ENCODE measurements at places on chromosomes 4 and X.

DNA sequence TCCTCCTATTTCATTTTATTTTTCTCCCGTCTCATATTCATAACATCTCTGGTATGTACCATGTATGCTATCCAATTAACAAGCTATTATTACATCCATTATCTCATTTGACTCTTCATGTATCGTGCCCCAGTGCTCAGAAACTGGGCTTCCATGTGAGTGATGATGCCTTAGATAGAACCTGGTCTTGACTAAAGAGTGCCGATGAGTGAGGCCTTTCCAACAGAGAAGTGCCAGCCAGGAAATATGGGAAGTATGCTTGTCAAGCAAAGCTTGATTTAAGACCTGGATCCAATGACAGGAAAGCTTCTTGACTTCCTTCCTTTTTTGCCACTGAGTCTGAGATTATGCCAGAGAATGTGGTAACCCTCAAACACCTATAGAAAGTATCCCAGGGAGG is 371.7 kb upstream of the FGF13 start:
- DNase-seq: no peak

GRCh38 chr4:94959307-94959706 is 201.6 kb downstream of the BMPR1B start:
- DNase-seq: no peak

DNA sequence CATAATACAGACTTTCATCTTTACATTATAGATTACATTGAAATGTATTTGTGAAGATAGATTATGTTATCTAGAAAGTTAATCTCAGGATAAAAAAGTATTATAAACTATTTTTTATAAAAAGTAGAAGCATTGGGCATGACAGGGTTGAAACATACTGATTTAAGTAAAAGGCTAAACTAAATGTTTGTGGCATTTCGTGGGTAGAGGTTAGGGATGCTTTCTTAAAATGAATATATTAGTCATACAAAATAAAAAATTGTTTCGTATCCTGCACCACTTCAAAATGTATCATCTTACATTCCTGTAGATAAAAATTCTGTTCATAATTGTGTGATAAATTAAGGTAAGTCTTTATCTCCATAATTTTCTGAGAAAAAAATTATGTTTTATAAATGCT is 603.6 kb downstream of the SPRY1 start:
- no peak for DNase-seq

GRCh38 chr4:166091146-166091545 is 218.1 kb downstream of the TLL1 start:
- no peak for DNase-seq

GRCh38 chr4:169634975-169635374 is 14.6 kb downstream of the CLCN3 start:
- no peak for DNase-seq

DNA sequence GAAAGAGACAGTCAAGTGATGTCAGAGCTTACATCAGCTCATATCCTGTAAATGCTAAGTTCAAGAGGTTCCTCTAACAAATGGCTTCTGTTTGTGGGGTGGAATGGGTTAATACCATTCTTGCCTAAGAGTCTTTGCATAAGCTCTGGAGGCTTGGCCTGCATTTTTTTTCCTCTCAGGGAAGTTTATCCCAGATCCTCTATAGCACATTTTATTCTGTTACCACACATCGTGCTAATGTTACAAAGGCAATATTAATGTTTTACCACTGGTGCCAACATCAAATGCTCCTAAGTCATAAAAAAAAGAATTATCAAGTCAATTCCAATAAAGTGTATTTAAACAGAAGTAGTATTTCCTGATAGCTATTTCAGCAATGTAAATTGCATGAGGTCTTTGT is 2.9 kb upstream of the ADH6 start:
- DNase-seq: no peak

All from stimulated activated CD4-positive, alpha-beta T cell treated with anti-CD3 and anti-CD28 coated beads, TNF-alpha, amount 100 ng/mL, for 4 hours (primary cell).